ENCODE measurements at places on chromosomes 5 and 9.
A peak's percentile ranks its signal among the peaks of the same experiment; 100 is the strongest.

- peak; percentile 35 for DNase-seq
Measured at GRCh38 chr9:136488247-136489214, 5.7 kb upstream of the SEC16A start.

- no peak for DNase-seq
Measured at GRCh38 chr9:7094052-7094451, 336.3 kb downstream of the KDM4C start.

DNA sequence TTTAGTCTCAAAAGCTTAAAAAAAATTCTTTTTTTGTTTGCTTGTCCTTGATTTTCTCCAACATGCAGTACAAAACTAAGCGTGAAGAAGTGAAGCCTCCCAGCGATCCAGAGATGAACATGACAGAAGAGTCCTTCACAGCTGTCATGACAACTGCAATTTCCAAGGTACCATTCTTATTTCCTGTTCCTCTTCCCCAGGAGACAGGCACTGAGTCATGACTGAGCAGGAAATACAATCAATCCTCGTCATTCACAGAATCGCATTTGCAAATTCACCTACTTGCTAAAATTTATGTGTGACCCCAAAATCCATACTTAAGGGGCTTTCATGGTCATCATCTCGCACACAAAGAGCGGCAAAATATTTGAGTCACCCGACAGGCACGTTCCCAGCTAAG is 77.3 kb downstream of the SLC1A1 start:
- DNase-seq: no peak

GRCh38 chr9:128405780-128406171 is 14.9 kb upstream of the CERCAM start:
- DNase-seq: no peak

DNA sequence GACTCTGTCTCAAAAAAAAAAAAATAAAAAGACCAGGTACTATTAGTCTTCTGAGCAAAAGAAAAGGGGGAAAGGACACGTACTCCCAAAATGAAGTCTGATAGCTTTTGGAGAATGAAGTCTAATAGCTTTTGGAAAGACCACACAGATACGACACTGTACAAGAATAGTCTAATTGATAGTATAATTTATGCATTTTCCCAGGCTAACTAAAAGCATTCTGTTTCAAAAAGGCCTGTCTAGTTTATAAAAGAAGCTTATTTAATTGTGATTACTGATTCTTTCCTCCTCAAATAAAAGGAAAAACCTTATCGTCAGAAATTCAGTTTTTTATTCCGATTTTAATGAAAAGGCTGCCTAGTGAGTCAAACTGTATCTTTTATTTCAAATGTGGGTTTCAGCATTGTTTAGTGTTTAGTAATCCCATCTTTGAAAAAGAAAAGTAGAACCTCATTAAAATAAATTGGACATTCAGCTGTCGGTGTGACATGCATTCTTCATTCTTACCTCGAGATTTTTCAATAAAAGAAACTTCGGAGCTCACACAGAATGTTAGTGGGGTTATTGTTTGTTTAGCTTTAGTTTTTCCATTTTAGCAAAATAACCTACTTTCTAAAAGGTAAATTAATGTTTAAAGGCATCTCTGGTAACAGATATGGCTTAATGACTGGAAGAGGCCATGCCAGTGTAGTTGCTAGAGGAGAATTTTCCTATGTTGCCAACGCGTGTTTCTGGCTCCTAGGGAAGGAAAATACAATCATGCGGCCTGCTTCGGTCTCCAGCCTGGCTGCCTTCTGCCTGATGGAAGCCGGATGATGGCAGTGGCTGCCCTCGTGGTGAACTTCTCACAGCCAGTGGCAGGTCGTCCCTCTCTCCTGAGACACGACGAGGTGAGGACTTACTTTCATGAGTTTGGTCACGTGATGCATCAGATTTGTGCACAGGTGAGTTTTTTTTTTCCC is 70.0 kb downstream of the NLN start:
- DNase-seq: no peak

DNA sequence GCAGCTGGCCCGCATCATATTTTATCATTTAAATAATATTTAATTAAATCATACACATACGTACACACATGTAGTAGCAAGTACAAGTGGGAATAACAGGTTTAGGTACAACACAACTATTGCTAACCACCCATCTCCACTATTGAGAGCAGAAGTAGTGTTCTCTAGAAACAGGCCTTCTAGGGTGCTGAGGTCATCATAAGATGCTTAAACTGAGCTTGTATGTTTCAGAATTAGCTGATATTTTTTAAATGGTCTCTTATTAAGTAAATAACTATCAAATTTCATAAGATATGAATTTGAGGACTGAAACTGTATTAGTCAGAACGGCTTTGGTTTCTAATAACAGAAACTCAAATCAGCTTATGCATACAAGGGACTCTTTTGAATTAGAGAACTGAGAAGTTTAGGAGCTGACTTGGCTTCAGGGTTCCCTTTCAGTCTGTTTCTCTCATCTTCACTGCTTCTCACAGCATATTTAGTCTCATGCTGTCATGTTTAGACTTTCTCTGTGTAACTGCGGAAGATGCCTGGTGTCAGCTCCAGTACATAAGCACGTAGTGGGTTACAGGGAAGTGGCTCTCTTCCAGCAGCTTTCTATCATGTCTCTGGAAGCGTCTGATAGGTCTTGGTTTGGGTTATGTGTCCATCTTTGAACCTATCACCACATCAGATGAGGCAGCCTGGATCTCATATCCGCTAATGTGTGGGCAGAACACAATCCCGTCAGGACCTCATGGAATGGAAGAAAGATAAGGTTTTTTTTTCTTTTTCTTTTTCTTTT is 25.0 kb upstream of the OCLN start:
- no peak for DNase-seq

DNA sequence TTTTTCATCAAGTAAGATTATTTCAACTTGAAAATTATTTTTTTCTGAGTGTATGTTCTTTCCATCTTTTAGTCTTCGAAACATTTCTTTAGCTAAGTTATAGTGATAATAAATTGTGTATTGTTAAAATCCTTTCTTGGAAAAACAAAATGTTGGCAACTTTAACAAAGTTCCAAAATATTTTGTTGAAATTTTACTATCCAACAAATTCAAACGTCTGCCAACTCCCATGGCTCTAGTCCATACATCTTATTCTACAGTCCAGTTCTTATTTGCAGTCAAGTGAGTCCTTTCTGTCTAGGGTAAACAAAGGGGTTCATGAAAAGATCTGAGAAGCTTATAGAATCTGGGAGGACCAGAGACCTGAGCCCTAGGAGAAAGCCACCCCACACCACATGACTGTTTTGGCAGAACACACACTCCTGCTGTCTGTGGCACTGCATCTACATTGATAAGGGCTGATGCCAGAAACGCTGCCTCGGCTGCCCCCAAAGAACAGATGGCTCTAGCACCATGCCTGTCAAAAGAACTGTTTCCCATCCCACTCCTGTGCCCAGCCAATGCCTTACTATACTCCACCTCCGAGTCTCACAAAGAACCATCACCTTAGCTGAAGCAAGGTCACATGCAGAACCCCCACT is 47.5 kb downstream of the FEM1C start:
- DNase-seq: no peak

GRCh38 chr9:129458155-129458661 is 162.7 kb downstream of the C9orf50 start:
- peak; percentile 39 for DNase-seq

DNA sequence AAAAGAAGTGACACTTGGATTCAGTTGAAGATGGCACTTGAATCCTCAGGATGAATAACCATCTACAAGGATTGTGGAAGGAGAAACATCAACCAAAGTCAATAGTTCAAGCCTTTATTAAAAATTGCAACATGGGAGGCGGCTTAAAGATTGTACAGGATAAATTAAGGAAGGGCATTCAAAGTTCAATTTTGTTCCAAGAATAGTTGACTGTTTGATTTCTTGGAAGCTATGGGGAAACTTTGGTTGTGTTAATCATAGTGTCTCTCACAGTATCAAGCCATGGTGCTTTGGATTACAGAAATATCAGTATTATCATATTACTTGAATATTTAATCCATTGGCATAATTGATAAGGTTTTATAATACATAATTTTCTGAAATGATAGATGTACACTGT is 1844.3 kb downstream of the MAT2B start:
- DNase-seq: no peak

- DNase-seq: no peak
Measured at GRCh38 chr9:114238891-114239875, 83.7 kb upstream of the ORM1 start.

DNA sequence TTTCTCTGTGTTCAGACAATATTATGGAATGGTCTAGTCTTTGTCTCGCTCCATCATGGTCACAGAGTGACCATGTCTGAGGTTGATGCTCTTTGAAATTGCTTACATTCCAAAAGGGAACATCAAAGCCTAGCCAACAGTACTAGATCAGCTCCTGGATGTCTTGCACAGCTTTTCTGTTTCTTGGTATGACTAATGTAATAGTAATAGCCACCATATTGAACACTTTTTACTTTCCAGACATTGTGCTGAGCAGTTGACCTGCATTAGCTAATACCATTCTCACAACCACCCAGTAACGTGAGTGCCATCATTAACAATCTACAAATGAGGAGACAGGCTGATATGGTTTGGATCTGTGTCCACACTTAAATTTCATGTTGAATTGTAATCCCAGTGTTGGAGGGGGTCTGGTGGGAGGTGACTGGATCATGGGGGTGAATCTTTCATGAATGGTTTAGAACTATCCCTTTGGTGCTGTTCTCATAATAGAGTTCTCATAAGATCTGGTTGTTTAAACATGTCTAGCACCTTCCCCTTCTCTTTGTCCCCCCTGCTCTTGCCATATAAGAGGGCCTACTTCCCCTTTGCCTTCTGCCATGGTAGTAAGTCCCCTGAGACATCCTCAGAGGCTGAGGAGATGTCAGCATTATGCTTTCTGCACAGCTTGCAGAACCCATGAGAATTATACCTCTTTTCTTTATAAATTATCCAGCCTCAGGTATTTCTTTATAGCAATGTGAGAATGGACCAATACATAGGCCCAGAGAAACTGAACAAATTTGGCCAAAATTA is 577.5 kb upstream of the CLINT1 start:
- DNase-seq: no peak

GRCh38 chr5:86371061-86371460 is 246.7 kb upstream of the COX7C start:
- DNase-seq: no peak

DNA sequence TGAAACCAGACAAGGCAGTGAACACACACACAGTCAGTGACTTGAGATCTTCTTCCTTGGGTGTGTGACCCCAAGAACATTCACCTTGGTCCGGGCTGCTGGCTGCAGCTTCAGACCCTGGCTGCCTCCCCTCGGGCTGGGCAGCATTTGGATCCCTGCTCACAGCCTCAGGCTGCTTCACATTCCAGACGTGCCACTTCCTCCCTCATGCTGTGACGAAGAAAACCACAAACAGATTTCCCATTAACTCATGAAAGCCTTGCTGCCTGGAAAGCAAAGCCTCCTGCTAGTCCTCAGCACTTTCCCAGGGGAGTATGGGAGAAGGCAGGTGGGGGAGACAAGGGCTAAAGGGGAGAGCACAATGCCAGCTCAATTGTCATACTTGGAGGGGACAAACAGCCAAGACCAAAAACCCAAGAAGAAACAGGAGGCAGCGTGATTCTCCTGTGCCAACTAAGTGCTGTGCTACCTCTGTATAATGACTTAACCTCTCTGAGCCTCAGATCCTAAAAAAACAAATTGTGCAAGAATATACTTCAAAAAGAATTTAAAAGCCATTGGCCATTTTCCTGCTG is 594.6 kb upstream of the BRINP1 start:
- peak; percentile 89 for DNase-seq

DNA sequence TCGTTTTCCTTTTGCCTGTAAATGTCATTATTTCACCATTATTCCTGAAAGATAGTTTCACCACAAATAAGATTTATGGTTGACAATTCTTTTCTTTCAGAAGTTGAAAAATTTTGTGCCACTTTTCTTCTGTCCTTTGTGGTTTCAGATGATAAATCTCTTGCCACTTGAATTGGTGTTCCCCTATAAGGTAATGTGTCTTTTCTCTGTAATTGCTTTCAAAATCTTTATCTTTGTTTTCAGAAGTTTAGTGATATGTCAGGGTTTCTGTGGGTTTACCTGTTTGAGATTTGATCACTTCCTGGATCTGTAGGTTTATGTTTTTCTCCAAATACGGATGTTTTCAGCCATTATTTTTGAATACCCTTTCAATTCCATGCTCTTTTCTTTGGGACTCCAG is 14.6 kb downstream of the RASA1 start:
- DNase-seq: no peak

DNA sequence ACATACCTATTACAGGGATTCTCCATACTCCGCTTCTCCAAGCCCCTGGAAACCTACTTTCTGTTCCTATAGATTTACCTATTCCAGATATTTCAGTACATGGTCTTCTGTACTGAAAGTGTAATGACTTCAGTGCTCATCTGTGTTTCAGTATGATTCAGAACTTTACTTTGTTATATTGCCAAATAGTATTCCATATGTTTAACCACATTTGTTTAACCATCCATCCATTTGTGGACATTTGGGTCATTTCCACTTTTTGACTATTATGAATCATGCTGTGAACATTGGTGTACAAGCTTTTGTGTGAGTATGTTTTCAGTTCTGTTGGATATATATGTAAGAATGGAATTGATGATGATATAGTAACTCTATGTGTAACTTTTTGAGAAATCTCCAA is 188.9 kb downstream of the PDZD2 start:
- DNase-seq: no peak

Measured in H4 (cell line).